ENCODE measurements at places on chromosomes 7 and 10. TPM values are rescaled to one million over a fixed set of nuclear protein-coding genes. Genes with fewer than 3 reads are reported as not detected.

DNA sequence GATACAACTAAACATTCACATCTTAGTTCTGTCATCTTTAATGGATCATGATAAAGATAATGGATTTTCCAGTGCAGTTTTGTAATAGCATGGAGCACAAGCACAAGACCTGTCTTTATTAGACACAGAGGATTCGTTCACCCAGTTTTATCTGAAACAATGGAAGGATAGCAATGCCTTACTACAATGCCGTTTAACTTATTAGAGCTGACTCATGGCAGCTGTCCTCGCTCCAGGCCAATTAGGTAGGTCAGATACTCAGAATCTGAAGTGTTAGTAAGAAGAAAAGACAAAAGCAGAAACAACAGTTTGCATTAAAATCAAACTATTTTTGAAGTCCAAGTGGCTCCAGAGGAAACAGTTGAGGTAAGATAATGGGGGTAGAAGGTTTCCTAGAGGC is 12.8 kb downstream of the OR13A1 start:
- peaks cover 8% of the 10 kb centered on the region for H3K4me1 ChIP-seq
- H3K27ac ChIP-seq: no peak overlapping the region
- DNase-seq: no peak

DNA sequence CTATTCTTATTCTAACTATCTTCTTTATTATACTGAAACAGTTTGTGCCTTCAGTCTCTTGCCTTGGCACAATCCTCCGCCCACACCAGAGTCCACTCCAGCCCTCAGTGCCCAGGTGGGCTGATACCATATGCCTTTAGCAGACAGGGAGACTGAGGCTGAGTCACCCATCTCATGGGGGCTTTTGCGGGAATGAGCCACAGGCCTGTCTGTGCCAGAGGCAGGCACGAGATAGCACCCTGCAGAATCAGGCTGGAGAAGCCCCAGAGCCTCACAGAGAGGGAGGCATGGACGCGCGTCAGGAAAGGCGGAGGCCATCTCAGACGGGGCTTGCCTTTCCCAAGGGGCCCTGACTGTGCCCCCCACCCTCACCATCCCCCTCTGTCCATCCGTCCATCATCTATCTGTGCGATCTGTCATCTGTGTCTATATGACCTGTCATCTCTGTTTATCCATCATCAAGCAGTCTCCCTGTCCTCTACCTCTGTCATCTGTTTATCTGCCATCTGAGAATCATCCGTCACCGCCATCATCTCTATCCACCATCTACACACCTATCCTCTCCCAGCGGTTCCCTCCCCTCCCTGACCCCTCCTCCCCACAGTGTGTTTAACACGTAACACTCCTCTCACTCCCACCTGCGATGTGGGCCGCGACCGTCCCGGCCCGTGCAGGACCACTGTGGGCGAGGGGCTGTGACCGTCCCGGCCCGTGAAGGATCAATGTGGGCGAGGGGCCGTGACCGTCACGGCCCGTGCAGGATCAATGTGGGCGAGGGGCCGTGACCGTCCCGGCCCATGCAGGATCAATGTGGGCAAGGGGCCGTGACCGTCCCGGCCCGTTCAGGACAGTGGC is 7.3 kb upstream of the ADAP1 start:
- H3K27me3 ChIP-seq: peaks cover 9% of the 10 kb centered on the region
- no peak overlapping the region for H3K4me3 ChIP-seq
- peaks cover 3% of the 10 kb centered on the region for H3K36me3 ChIP-seq

GRCh38 chr10:124705381-124705740 is 38.8 kb downstream of the FAM53B start:
- DNase-seq: no peak
- peak overlapping the region; percentile 100 for H3K27ac ChIP-seq
- no peak overlapping the region for H3K4me3 ChIP-seq
- H3K27me3 ChIP-seq: no peaks in the 10 kb centered on the region
- peaks cover 86% of the 10 kb centered on the region for H3K4me1 ChIP-seq

DNA sequence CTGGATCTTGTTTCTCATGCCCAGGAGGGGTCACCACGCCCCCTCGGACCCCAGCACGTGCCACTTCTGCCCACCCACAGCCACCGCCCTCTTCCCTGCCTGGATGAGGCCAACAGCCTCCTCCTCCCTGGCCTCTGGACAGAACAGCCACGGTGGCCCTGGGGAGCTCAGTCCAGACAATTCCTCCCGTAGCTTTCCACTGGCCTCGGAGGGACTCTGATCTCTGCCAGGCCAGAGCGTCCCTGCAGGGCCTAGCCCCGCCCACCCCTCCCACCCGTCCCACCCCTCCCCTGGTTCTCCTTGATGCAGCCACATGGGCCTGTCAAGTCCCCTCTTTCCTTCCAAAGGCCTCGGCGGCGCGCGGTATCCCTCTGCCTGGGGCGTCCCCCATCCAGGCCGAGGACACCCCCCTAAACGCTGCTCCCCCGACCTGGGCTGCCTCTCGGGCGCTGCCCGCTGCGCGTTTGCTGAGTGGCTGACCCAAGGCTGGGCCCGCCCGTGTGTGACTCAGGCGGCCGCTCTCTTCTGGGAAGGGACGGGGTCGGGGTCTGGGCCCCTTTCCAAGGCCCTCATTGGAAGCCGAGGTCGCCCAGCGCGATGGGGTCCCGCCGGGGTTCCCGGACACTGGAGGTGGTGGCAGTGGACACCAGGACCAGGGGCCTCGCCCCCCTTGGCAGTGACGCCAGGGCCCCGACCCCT is 557 bp downstream of the TMEM120A start:
- DNase-seq: no peak
- peak overlapping the region; percentile 88 for H3K4me3 ChIP-seq
- peaks cover 40% of the 10 kb centered on the region for H3K4me1 ChIP-seq
- H3K27me3 ChIP-seq: no peaks in the 10 kb centered on the region
- peak overlapping the region; percentile 74 for H3K27ac ChIP-seq

DNA sequence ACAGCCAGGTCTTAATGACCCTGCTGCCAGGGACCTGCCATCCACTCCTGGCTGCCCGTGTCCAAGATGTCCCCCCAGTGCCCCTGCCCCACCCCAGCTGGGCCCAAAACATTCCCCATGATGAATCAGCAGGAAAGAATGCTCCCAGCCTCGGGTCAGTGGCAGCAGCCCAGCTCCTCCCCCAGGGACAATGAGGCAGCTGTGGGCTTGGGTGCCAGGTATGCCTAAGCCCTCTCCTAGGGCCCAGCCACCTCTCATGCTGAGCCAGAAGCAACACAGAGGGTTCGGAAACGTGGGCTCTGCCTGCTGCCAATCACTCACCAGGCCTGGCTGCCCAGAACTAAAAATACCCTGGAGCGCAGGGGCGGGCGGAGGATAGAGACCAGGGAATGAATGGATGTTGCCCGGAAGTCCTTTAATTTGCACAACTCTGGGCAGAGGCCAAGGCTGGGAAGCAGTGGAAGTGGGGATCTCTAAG is 1.5 kb upstream of the LOXL4 start:
- no peak for DNase-seq
- H3K27ac ChIP-seq: no peak overlapping the region
- H3K36me3 ChIP-seq: peaks cover 5% of the 10 kb centered on the region
- H3K27me3 ChIP-seq: peaks cover 73% of the 10 kb centered on the region
- H3K4me3 ChIP-seq: peak overlapping the region; percentile 82
- H3K4me1 ChIP-seq: peaks cover 11% of the 10 kb centered on the region

- H3K4me1 ChIP-seq: no peaks in the 10 kb centered on the region
- no peak overlapping the region for H3K4me3 ChIP-seq
- peaks cover 5% of the 10 kb centered on the region for H3K27me3 ChIP-seq
- no peak overlapping the region for H3K27ac ChIP-seq
Measured at GRCh38 chr10:2619916-2620315, 447.4 kb upstream of the PFKP start.

- H3K4me3 ChIP-seq: no peak overlapping the region
- H3K27me3 ChIP-seq: peaks cover 43% of the 10 kb centered on the region
- H3K4me1 ChIP-seq: peaks cover 4% of the 10 kb centered on the region
- H3K36me3 ChIP-seq: peaks cover 5% of the 10 kb centered on the region
- no peak for DNase-seq
Measured at GRCh38 chr10:116276981-116277380, 4.0 kb upstream of the GFRA1 start.

DNA sequence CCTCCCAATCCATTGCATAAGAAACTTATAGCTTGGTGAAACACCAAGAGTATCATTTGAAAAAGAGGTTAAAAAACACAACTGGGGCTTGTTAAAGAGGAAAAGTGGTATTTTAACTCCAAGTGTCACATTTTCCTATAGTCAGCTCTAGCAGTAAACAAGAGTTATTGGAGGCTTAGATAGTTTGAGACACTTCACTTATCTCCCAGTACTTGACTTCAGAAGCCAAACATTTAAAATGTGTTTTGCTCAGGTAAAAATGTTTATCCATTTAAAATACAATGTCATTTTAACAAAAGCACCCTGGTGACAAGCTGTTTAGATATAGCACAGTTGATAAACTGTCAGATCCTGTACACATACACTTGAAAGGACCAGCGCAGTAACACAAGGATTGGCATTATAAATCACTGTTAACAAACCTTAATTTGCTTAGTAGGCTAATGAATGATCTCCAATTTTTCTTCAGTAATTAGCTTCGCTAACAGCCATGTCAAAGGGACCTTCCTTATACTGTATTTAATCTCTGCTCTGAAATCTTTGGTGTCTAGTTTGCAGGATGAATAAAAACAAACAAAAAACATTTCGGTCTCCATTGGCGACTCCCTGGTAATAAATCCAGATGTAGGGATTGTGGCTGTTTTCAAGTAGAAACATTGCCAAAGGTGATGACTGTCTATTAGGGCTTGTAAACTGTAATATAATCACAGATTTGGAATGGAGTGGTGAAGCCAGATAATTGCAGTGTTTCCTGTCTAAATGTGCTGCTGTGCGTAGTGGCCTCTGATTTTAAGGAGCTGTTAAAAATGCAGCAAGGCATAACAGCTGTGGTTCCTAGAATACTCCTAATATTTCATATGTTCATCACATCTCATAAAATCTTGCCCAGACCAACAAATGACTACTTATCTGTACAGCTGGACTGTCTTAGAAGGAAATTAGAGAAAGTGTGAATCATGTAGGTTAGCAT is 545.1 kb downstream of the AUTS2 start:
- H3K4me3 ChIP-seq: no peak overlapping the region
- H3K4me1 ChIP-seq: no peaks in the 10 kb centered on the region
- no peak for DNase-seq
- H3K36me3 ChIP-seq: no peaks in the 10 kb centered on the region

DNA sequence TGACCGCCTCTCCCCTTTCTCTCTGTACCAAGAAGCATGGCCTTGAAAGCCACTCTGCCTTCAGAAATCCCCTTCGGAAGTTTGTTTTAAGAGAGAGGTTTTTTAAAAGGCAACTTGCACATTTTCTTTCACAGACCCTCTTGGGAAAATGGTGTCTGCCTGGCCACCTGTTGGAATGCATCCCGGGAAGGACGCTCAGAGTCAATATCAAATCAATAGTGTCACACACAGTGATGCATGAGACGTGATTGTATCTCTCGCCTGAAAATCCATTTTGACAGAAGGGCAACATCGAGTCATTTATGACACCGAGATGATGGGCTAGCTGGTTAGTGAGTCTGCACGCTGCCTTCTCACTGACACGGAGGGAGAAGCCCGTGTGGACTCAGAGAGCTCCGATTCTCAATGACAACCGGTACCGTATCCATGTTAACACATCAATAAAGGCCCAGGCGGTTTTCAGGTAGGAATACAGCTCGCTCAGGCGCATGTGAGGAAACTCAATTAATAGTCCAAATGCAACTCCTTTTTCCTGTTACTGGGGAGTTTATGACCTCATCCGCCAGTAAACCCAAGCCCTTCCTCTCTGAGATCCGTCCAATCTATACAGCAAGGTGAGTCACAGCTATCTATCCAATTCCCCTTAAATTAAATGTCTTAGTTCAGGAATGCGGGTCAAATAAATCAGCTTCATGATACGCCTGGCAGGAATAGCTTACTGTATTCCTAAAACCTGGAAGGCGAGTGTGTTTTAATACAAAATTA is 621.5 kb upstream of the MKI67 start:
- no peaks in the 10 kb centered on the region for H3K36me3 ChIP-seq
- H3K4me3 ChIP-seq: no peak overlapping the region
- DNase-seq: no peak
- H3K27me3 ChIP-seq: peaks cover 23% of the 10 kb centered on the region

GRCh38 chr10:79236433-79236765 is 110.9 kb upstream of the PPIF start:
- H3K27me3 ChIP-seq: no peaks in the 10 kb centered on the region
- H3K27ac ChIP-seq: no peak overlapping the region
- DNase-seq: no peak
- H3K4me1 ChIP-seq: peaks cover 23% of the 10 kb centered on the region
- peaks cover 2% of the 10 kb centered on the region for H3K36me3 ChIP-seq
- no peak overlapping the region for H3K4me3 ChIP-seq

GRCh38 chr7:105932835-105933477 is 30.1 kb upstream of the CDHR3 start:
- H3K4me3 ChIP-seq: no peak overlapping the region
- DNase-seq: no peak
- H3K27me3 ChIP-seq: no peaks in the 10 kb centered on the region
- H3K36me3 ChIP-seq: peaks cover 4% of the 10 kb centered on the region
- H3K4me1 ChIP-seq: peaks cover 10% of the 10 kb centered on the region

DNA sequence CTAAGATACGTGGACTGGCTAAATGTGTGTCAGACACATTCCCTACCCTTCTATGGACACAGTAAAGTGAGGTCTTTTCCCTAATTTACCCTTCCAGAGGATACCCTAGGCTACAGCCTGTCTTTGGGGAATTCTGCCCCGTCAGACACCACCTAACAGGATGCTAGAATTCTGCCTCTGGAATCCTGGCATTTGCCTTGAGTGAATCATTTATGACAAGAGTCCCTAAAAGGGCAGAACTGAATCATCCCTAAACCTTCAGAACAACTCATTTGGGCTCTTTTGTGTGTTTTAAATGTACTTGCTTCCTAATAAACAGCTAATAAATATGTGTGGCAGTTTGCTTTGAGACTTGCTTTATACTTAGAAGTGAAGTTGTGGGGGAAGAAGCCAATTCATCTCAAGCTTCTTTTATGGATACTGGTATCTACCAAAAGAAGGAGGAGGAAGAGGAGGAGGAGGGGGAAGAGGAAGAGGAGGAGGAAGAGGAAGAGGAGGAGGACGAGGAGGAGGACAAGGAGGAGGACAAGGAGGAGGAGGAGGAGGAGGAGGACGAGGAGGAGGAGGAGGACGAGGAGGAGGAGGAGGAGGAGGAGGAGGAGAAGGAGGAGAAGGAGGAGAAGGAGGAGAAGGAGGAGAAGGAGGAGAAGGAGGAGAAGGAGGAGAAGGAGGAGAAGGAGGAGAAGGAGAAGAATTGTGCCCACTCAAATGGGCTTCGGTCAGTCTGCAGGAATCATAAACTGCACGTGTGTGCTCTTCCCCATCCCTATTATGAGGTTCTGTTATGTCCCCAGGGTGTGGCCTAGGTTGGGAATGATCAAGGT is 27.1 kb downstream of the PARP12 start:
- H3K27ac ChIP-seq: peak overlapping the region; percentile 16
- DNase-seq: no peak
- H3K36me3 ChIP-seq: peaks cover 2% of the 10 kb centered on the region
- no peak overlapping the region for H3K4me3 ChIP-seq
- no peaks in the 10 kb centered on the region for H3K27me3 ChIP-seq

- no peaks in the 10 kb centered on the region for H3K36me3 ChIP-seq
- no peak overlapping the region for H3K4me3 ChIP-seq
- DNase-seq: no peak
- H3K27me3 ChIP-seq: peaks cover 34% of the 10 kb centered on the region
- H3K4me1 ChIP-seq: peaks cover 4% of the 10 kb centered on the region
Measured at GRCh38 chr10:88725798-88726197, 19.7 kb downstream of the LIPK start.

GRCh38 chr10:23448802-23449570 is 10.1 kb downstream of the OTUD1 start:
- peak overlapping the region; percentile 82 for H3K27ac ChIP-seq
- H3K27me3 ChIP-seq: no peaks in the 10 kb centered on the region
- no peak for DNase-seq
- H3K4me3 ChIP-seq: no peak overlapping the region
- peaks cover 26% of the 10 kb centered on the region for H3K4me1 ChIP-seq

Gene CHST3
- not detected for total RNA-seq

Gene MNX1
- 0.21 TPM for total RNA-seq

Gene UPP1
- total RNA-seq: 72.1 TPM

Gene HOXA7
- total RNA-seq: not detected
